ENCODE measurements at places on chromosomes 11 and 22. TPM values are rescaled to one million over a fixed set of nuclear protein-coding genes. Genes with fewer than 3 reads are reported as not detected.

The PTDSS2 gene
- polyA plus RNA-seq, result 47.6 TPM

The NUDT8 gene
- polyA plus RNA-seq, result 4.1 TPM

The OR52E8 gene
- polyA plus RNA-seq, result not detected

The AIFM3 gene
- 2.3 TPM for polyA plus RNA-seq

The TUBA8 gene
- polyA plus RNA-seq, result 2.7 TPM

The WT1 gene
- polyA plus RNA-seq, result 0.15 TPM

The HBE1 gene
- not detected for polyA plus RNA-seq

The GP1BB gene
- polyA plus RNA-seq, result 8.1 TPM

The PSMD13 gene
- 70.9 TPM for polyA plus RNA-seq

The MS4A3 gene
- not detected for polyA plus RNA-seq

The PRRG4 gene
- polyA plus RNA-seq, result 2.1 TPM

The KRTAP5-8 gene
- polyA plus RNA-seq, result not detected

All from aorta (tissue), 5 donors.